ENCODE measurements at places on chromosomes 12 and 14.

GRCh38 chr14:34180869-34181268 lies 230.0 kb upstream of the EGLN3 start:
- no peak for DNase-seq

DNA sequence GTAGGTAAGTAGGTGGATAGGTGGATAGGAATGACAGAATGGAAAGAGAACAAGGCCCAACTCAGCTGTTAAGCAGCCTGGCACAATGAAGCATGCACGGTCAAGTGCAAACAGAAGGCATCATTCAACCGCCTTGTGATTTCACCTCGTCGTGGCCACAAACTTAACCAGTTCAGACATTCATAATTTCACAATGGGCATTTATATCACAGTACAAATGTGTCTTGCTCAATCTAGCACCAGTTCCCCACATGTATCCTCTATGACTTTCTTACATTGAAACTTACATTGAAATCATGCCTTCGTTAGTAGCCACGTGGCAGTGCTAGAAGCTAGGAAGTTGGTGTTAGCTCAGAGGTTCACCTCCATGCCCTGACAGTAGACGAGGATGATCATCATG lies 207.5 kb downstream of the ETV6 start:
- no peak for DNase-seq

DNA sequence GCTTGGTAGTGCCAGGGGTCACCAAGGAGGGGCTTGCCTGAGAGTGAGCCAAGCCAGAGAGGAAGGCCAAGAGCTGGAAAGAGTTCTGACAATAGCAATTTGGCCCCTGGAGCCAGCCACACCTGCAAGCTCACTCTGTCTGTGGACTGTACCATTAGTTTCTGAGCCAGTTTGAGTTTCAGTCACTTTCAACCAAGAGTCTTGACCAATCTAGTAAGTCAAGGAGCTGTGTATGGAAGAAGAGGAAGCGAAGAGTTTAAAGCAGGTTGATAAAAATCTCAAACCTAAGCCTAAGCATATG lies 38.5 kb downstream of the NT5DC3 start:
- no peak for DNase-seq

DNA sequence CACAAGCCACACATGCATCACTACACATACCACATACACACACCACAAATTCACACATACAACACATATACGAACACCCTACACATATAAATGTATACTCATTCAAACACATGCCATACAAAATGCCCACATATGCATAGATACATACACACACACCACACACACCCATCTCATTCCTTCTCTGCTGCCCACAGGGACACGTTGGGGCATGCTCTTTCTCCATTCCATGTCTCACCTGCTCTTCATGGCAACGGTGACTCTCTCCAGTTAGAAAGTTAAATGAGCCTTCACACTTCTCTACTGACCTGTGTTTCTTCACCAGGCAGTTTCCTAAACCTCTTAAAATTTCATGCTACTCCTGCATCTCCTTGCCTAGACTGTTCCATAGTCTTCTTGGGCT lies 1194.8 kb downstream of the BCL11B start:
- no peak for DNase-seq

DNA sequence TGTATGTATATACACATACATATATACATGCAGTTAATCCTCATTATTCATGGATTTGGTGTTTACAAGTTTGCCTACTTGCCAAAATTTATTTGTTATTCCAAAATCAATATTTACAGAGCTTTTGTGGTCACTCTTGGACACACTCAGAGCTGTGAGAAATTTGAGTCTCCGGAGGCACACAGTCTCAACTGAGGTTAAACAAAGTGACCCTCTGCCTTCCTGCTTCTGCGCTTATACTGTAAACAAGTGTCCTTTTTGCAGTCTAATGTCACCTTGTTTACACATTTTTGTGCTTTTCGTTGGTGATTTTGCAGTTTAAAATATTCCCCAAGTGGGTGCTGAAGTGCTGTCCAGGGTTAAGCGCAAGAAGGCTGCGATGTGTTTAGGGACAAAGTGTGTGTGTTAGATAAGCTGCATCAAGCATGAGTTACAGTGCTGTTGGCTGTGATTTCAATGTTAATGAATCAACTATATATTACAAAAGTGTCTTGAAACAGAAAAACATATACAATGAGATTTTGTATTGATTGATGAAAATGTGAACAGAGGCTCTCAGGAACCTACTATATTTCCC lies 13.1 kb upstream of the LTA4H start:
- DNase-seq, result no peak
